Stimulated activated CD8-positive, alpha-beta memory T cell treated with anti-CD3 and anti-CD28 coated beads, Interleukin-2, amount 100 ng/mL, for 1 hour (primary cell): ENCODE measurements at places on chromosomes 5 and 9.

DNA sequence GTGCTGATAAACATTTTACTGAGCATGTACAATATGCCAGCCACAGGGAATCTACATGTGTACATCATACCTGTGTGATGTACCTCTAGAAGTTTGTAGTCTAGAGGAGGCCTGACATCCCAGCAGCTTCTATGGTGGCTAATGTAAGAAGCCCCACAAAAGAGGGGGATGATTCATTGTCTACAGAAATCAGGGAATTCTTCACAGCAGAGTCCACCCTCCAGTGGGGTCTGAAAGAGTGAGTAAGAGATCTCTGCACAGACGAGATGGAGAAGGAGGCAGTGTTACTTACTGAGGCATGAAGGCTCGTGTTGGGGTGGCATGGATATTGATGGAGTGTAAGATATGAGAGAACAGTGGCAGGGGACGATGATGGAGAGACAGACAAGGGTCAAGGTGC lies 103.0 kb downstream of the NTRK2 start:
- DNase-seq: no peak

DNA sequence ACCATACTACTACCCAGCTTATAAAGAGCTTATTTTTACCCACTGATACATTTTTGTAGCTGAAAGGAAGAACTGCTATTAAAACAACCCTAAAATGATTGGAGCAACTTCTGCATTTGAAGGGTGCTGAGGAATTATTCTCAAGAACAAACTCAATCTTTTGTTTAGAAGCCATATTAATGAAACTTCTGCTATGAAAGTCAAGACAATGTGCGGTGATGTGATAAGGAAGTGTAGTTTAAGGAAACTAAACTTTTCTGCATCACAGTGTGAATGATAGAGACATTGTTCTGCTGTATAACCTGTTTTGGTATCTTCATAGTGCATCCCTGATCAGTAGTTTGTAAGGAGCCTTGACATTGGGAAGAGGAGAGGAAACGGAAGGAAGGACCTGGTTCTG lies 408.5 kb downstream of the TMEM38B start:
- no peak for DNase-seq

DNA sequence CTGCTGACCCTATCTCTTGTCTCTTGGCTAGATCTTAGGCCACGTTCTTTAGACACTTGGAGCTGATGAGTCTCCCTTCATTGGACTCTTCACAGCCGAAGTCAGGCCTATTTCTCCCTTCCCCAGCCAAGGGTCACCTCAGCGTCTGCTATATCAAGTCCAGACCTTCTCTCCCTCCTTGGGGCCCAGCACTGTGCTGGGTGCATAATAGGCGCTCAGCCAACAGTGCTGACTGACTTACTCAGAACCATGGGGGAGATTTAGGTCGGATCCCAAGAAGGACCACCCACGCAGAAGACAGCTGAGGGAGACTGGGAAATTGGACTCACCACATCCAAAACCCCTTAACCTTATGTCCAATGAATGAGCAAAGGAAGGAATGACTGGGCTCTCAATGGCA lies 5.6 kb upstream of the AMBP start:
- no peak for DNase-seq

DNA sequence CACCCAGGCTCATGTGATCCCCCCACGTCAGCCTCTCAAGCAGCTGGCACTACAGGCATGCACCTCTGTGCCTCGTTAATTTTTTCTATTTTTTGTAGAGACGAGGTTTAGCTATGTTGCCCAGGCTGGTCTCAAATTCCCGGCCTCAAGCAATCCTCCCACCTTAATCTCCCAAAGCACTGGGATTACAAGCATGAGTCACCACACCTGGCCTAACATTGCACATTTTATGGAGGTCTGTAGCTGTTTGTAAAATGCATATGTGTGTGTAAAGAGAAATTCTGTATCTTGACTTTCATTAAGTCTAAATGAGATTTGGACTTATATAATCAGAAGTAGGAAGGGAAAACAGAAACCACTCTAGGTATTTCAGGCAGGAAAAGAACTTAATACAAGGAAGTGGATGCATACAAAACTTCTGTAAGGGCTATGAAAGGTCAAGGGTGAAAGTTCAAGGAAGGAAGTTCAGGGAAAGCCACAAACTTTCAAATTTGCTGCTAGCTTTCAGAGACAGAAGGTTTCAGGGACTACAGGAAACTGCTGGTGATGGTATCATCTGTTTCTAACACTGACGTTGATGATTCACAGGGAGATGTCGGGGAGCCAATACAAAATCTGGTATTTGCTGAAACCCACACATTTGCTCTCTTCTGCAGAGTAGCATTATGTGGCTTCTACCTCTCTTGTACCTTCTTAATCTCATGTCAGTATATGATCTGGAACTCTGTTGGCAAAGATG lies 209.4 kb downstream of the PIK3R1 start:
- no peak for DNase-seq

GRCh38 chr9:126503333-126504085 lies 110.2 kb upstream of the LMX1B start:
- DNase-seq: no peak

GRCh38 chr5:133292300-133292699 lies 240.5 kb downstream of the HSPA4 start:
- no peak for DNase-seq

GRCh38 chr5:53407373-53407772 lies 73.1 kb upstream of the FST start:
- no peak for DNase-seq

DNA sequence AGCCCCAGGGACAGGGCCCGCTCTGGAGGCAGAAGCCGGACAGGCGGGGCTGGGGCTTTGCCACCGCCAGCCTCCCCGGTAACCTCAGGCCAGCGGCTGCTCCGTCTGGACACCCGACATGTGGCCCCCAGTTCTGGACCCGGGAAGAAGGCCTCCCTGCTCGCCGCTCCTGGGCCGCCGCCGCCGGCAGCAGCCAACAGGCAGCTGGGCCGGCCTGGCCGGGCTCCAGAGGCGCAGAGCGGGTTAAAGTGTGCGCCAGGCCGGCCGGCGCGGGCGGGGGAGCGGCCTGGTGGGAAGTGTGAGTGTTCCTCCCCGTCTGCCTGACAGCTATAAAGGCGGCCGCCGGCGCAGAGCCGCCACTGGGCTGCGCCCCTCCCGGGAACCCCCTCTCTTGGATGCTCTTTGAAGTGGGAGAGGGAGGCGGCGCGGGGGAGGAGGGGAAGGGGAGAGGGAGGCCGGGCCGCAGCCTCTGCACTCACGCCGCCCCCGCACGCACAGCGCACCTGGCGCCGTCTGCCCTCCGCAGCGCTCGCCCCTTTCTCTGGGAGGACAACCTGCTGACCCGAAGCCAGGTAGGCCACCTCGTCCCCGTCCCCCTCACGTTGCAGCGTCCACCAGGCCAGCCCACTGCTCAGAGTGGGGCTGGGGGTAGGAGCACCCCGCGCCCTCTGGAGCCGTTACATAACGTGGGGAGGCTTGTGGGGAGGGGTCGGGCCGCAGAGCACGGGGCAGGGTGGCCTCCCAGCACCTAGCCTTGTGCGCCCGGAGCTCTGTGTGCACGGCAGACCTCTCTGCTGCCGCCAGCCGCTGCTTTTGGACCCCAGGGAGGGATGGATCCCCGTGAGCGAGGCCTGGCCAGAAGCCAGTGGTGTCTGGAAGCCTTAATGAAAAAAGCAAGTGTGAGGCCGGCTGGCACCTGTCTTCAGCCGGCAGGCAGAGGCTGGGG lies at the start of gene ADAMTSL2:
Gene ADAMTSL2 (plus strand): TSS at position 359 of the 946 bp plus-strand sequence. CDS start 2,009 bp downstream, outside the sequence.
- DNase-seq: no peak

DNA sequence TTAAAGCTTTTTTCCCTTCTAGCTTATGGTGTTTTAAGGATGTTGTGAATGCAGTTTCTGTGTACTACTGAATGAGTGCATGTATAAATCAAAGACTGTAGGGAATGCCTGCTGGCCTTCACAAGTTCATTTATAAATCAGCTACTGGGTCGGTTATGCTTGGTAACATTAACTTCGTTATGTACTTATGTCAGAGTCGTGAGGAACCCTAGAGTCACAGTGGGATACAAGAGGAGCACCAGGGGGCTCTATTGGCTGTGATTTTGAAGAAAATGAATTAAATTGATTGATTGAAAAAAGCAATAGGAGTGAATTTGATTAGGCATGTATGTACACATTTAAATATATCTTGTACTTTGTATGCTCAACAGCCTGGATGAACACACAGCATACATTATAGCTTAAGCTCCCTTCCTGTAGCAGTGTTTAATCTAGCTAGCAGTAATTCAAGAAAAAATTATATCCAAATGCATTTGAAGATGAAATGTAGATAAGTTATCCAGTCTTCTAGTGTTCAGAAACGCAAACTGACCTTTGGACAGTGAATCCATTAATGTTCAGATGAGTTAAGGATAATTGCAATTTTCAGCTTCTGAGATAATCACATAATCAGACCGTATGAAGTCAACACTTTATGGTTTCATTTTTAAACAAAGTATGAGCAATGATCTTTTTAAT lies 204.2 kb downstream of the KDM4C start:
- DNase-seq: no peak

DNA sequence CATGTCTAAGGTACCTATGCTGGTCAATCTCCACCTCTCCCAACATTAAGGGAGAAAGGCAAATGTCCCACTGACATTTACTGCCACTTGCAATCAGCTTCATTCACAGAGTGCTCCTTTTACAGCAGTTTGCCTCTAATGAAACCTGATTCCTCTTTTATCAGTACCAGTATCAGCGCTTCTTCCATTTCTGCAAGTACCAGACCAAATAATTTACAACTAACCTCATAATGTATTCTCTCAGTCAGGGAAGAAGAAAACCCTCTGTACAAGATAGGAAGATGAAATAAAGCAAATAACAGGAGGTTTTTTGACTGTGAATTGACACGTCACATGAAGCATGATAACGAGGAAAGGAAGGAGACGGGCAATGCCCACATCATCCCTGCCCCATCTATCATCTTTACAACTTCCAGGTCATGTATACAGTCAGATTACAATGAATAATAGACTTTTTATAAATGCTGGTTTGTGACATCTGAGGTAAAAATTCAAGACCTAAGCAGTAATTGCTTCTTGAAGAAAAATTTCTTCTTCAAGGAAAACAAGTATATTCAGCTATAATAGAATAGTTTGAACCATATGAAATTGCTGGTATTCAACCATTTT lies 21.9 kb downstream of the ABITRAM start:
- DNase-seq: no peak

GRCh38 chr5:128534726-128535125 lies 3.3 kb downstream of the FBN2 start:
- no peak for DNase-seq

DNA sequence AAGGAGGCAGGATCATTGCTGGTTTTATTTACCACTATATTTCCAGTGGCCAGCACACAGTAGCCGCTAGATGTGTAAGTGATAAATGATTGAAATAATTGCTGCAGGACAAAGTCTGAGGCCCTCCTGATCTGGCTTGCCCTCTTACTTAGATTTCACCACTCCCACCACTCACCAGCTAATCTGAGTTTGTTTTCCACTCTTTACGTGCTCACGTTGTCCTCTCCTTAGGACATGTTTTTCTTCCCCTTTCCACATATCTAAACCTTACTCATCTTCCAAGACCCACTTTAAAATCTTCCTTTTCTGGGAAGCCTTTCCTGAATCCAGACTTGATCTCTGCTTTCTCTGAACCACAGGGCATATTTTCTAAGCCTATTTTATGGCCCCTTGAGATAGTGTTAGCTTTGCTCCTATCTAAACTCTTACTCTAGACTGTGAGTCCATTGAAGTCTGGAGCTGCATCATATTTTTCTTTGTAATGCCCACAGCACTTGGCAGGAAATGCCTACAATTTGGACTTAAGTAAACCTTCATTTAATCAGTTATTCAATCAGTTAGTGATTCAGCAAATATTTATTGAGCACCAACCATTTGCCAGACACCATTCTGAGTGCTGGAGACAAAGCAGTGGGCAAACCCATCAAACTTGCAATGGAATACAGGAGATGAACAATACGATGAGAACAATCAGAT lies 2.4 kb downstream of the TLR4 start:
- DNase-seq: no peak

DNA sequence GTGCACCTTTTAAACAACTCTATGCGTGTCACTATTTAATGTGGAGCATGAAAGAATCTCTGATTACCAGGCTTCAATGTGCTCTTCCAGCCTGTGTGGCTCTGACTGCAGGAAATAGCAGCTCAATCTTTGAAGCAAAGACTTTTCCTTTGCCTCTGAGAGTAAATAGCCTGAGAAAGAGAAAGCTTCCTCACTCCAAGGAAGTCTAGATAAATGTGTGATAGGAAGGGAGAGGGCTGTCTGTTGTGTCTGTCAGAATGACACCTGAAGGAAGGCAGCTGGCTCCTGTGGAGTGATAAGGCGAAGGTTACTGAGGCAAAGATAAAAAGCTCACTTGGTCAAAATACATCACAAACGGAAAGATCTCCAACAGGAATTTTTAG lies 205.3 kb upstream of the HAPLN1 start:
- no peak for DNase-seq

DNA sequence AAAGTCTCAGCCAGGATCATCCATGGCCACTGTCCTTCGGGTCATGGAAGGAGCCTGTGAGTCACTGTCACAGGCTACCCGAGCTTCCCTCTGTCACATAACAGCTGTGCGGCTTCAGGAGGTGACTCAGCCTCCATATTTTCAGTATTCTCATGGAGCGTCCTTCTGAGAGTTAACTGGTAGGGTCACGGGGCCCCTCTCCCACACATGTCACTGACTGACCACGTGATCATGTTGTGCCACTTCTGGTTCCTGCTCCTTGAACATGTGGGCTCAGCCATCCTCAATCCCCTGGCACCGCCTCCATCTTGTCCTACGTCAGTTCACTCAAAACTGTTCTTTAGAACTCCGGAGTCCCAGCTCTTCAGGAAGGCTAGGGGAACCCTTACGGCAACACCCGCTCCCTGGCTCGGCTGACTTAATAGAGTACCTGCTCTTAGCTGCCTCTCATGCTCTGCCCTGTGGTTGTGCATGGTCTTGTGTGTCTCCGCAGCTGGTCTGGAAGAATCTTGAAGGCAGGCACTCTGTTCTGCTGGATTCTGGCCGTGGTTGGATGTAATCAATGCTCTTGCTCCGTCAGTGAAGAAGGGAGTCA lies 182.8 kb downstream of the ICE1 start:
- DNase-seq: no peak

- DNase-seq: no peak
Observed at GRCh38 chr5:71891856-71892255, 172.8 kb downstream of the CARTPT start.

- DNase-seq: no peak
Observed at GRCh38 chr5:157126-157715, 34.1 kb upstream of the LRRC14B start.

- no peak for DNase-seq
Observed at GRCh38 chr5:150286820-150287219, 2.8 kb downstream of the CAMK2A start.

- DNase-seq: no peak
Observed at GRCh38 chr5:7876867-7877266, 7.9 kb downstream of the MTRR start.
